ENCODE measurements at places on chromosomes 5 and 9.

GRCh38 chr5:149675610-149676201 is 54.4 kb upstream of the PPARGC1B start:
- no peak for DNase-seq

DNA sequence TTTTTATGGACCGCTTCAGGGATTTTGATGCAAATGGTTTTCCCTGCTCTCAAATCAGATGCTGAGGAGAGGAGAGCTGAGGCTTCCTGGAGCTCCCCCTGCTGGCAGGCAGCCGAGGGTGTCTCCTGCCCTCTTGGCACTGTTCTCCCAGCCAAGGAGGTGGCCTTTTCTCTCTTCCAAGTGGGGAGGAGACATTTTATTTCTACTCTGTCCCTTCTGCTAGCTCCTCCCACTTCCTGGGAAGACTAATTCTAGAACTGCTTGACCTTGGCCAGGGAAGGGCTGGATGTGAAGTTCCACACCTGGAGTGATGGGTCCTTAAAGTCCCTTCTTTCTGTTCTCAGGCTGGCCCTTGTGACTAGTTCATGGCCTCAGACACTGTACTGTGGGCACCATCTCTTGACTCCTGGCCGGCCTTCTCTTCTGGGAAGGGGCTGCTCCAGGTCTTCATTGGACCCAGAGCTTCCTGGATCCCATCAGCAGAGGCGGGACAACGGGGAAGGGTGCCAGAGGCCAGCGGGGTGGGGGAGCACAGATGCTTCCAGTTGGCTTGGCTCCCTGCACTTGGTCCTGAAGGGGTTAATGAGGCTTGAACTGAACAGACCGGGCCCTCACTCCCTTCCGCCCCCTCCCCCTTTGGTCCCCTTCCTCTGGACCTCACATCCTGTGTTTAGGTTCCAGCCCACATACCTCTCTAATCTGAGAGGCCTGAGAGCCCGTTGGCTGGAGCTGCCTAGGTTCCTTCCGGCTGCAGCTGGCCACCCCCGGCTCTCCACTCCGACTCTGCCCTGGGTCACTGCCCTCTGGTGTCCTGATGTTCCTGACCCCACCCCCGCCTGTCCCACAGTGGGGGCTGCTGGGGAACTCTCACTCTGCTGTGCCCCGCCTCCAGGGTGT is 32.1 kb downstream of the PTPA start:
- peak; percentile 60 for DNase-seq

DNA sequence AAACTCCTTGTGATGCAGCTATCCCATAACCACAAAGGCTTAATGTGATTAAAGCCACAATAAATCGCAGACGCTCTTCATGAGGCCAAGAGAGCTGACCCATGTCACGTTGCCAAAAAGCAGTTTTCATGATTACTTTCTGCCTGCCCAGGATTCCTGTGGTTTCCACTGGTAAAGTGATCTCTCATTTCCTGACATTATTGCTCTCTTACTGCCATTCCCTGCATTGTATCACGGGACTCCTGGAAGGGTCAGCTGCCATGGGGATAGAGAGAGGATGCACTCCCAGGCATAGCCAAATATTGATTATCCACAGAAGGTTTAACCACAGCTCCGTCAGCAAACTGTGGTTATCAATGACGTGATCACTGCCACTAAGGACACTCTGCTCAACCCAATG is 103.8 kb upstream of the SLC1A3 start:
- DNase-seq: no peak

DNA sequence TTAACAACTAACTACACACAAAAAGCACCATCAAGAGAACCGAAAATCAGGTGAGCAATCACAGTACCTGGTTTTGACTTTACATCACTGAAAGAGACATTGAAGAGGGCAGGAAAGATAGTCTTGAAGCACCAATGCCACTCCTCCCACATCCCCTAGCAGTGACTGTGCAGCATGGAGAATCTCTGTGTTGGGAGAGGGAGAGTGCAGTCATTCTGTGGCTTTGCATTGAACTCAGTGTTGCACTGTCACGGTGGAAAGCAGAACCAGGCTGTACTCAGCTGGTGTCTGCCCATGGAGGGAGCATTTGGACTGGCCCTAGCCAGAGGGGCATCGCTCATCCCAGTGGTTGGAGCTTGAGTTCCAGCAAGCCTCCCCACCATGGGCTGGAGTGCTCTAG is 40.4 kb downstream of the C5 start:
- DNase-seq: no peak

DNA sequence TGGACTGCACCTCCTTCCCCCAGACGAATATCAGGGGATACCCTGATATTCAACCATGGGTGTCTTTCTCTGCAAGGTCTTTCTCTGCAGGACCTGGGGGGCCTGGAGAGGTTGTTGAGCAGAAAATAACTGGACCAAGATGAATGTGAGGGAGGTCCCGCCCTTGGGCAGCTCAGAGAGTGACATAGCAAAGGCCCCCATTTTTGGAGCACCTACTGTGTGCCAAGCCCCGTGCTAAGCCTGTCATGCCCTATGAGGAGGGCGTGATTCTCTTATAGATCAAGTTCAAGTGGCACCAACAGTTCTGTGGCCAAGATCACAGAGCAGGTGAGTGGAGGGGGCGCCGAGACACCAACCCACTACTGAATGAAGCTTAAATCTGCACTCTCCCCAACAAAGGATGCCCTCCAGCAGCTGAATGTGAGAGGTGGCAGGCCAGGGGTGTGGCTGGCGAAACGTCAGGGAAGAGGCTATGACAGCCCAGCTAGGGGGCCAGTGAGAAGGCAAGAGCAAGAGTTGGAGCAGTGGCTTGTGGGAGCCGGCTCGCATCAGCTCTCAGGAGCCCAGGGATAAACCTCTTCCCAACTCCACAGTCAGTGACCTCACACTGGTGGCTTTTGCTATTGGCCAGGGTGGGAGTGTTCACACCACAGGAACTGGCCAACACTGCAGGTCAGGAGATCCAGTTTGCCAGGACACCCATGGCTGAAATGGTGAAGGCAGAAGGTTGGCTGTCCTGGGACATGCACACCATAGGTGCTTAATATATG is 5.3 kb downstream of the SARDH start:
- no peak for DNase-seq

DNA sequence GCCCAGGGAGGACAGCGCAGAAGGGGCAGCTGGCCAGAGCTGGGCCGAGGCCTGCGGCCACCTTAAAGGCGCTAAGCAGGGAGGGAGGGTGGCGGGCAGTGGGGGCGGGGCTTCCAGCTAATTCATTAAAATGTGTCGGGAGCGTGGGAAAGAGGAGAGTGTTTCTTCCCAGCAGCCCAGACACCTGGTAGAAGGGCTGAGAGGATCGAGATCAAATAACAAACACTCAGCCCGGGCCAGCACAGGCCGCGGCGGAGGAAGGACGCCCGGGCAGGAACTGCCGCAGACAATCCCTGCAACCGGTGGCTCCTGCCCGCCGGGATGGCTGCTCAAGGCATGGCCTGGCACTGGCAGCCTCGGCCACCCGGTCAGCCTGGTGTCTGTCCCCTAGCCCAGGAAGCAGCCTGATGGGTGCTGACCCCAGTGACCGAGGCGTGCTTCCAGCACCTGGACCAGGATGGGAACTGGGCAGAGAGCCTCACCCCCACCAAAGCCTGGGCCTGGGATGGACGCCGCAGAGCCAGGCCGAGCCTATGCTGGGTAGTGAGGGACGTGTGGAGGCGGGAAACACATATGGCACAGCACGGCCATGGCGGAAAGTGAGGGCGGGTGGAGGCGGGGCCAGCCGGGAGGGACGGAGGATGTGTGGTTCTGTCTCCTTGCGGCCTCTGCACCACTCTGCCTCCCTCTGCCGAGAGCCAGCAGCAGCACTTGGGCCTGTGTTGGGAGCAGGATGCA is 3.2 kb upstream of the NRARP start:
- DNase-seq: no peak

DNA sequence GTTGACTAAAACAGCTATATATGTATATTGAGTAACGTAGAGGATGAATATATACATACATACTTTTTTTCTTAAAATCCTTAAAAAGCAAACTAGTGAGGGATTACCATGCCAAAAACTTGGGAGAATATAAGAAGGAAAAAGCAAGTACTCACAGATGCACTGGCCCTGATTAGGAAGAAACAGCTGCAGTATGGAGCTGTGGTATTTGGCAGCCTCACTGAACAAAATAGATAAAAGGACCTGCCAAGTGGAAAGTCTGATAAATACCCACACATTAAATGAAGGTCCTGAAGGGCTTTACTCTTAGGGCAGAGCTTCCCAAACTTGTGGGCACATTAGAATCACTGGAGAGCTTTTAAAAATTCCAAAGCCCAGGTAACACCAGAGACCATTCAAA is 80.6 kb downstream of the FEM1C start:
- no peak for DNase-seq

DNA sequence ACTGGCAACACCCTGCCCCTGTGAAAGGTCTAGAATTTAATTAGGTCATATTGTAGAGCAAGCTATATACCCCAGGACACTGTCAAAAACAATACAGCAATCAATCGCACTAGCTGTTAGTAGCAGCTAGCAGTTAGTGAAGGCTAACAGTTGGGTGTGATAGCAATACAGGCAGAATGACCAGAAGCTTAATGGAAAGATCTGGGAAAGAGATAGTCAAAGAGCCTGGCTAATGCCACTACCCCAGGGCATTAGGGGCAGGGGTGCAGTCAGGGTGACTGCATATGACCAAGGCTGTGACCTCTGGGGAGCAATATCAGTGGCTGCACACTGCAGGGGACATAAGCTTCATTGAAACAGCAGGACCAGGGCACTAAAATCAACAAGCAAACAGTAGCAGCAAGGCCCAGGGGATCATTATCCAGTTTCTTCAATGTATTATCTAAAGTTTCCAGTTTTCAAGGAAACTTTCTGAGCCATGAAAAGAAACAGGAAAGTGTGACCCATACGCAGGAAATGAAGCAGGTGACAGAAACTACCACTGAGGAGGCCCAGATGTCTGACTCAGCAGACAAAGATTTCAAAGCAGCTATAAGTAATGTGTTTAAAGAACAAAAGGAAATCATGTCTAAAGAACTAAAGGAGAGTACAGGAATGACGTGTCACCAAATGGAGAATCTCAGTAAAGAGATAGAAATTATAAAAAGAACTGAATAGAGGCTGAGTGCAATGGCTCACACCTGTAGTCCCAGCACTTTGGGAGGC is 82.4 kb downstream of the ZNF354C start:
- DNase-seq: no peak

DNA sequence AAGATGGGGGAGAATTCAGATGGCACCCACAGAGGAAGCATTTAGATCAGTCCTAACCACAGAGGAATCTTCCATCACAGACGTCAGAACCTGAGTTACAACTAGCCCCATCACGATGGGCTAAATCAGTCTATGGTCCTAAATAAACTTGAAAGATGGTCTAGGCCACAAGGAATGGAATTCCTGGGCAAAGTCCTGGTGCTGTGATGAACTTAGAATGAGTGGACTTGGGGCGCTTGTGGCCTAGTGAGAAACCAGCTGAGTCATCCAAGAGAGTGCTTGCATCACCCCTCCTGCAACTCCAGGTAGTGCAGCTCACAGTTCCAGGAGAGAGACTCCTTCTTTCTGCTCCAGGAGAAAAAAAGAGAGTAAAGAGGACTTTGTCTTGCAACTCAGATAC is 722.9 kb upstream of the RGMB start:
- DNase-seq: no peak

GRCh38 chr5:168365581-168366081 is 74.2 kb downstream of the WWC1 start:
- DNase-seq: no peak

DNA sequence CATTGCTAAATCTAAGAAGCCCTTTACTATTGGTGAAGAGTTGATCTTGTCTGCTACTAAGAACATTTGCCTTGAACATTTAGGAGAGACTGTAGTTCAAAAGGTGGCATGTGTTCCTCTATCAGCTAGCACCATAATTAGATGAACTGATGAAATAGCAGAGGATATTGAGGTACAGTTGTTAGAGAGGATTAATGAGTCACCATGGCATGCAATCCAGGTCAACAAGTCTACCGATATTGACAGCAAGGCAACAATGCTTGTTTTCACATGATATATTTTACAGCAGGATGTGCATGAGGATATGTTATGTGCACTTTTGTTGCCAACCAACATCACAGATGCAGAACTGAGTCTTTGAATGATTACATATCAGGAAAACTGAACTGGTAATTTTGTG is 134.3 kb upstream of the CDH9 start:
- no peak for DNase-seq

DNA sequence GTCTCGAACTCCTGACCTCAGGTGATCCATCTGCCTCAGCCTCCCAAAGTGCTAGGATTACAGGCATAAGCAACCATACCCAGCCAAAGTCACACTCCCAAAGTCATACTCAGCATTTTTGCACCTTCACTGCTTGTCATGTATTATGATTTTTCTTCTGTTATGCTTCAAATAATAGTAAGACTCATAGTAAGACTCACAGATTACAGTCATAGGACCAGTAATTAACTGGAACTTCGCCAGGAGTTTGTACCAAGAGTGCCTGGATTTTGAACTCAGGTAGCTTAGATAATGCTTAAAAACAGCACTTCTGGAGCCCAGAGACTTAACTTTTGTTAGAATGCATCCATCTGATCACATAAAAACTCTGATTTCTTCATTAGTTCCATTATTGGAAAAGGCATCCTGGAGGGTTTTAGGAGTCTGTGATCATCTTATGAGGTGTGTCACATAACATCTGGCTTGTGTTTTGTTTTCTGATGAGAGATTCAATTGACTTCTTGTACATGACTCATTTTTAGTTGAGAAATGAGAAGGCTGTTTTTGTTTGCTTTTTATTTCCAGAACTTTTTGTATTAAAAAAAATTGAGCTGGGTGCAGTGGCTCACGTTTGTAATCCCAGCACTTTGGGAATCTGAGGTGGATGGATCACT is 131.5 kb downstream of the ADAMTS19 start:
- DNase-seq: no peak

- no peak for DNase-seq
Measured at GRCh38 chr9:121881920-121882500, 211.1 kb downstream of the TTLL11 start.

DNA sequence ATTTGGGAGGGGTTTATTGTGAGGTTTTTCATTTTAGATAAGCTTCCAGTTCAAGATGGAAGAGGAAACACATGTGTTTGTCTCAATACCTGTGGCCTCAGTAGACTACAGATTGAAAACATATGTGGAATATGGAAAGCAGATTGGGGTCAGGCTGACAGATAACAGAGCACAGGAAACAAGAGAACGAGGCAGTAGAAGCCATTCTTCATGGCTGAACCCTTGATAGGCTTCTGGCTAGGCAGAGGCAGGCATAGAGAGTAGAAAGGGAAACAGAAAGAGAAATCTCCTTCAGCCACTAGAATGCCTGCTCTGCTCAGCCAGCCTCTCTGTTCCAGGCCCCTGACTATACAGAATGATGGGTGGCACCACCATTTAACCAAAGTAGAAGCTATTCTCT is 152.5 kb downstream of the MUSK start:
- no peak for DNase-seq

- DNase-seq: no peak
Measured at GRCh38 chr9:130426883-130427282, 17.9 kb upstream of the ASS1 start.

DNA sequence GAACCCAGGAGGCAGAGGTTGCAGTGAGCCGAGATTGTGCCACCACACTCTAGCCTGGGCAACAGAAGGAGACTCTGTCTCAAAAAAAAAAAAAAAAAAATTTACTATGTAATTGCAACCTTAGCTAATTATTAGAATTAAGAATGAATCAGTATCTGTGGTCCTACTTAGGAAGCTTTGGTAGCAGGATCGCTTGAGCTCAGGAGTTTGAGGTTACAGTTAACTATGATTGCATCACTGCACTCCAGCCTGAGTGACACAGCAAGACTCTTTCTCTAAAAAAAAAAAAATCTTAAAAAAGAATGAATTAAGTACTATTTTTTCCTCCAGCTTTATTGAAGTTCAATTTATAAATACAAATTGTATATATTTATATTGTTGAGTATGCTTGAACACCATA is 16.7 kb downstream of the NDUFAF2 start:
- no peak for DNase-seq

GRCh38 chr5:120260651-120261050 is 203.4 kb upstream of the PRR16 start:
- DNase-seq: no peak

Measured in activated T-cell treated with anti-CD3 and anti-CD28 coated beads for 4 hours (primary cell).